ENCODE measurements at places on chromosomes 5 and 9.
A peak's percentile ranks its signal among the peaks of the same experiment; 100 is the strongest.

DNA sequence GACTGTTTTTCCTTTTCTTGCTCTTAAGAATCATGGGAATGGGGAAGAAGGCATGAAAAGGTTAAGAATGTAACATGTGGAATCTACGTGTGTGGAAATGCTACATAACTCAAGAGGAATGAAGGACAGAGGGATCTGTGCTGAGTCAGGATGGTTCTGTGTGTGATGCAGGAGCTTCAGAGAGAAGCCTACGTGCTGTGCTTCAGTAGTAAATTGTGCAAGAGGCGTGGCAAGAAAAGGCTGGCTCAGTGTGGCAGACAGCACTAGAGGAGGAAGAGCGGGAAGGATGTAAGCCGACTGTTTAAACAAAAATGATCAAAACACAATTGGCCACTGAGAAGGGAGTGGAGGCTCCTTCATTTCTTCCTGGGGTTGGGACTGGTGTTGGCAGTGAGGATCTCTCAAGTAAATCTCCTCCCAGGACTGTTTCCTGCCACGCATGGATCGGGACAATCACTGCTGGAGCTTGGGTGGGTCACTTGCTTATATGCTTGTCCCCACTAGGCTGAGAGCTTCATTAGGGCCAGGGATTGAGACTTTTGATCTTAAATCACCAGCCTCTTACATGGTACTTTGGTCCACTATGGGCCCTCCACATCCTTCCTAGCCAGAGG is 59.4 kb upstream of the BASP1 start:
- no peak for DNase-seq

DNA sequence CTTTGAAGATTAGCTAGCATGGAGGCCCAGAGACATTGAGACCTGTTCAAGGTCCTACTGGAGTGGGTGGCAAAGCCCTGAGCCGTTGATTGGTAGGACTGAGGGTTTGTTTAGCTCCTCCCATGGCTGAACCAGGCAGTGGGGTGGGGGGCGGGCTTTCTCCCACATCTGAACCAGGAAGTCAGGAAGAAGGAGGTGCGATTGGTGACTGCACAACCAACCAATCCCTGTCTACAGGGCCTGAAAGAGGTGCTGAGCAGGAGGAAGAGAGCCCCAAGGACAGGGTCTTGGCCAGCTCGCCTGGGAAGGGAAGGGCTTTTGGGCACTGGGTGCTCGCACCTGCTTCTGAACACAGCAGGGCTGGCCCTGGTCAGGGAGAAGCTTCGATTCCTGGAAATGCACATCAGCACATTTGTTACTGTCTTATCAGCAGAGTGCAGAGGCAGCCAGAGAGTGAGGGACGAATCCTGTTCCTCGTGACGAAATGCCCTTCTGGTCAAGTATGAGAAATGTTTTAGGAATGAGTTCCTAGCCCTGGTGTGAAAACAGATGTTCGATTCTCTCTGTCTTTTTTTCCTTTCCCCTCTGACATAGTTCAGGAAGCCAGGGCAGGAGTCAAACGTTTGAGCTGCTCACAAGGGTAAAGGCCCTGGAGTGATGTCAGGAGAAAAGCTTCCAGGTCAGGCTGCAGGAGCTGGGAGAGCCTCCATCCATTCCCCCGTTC is 294.8 kb upstream of the KLF4 start:
- DNase-seq, result no peak

DNA sequence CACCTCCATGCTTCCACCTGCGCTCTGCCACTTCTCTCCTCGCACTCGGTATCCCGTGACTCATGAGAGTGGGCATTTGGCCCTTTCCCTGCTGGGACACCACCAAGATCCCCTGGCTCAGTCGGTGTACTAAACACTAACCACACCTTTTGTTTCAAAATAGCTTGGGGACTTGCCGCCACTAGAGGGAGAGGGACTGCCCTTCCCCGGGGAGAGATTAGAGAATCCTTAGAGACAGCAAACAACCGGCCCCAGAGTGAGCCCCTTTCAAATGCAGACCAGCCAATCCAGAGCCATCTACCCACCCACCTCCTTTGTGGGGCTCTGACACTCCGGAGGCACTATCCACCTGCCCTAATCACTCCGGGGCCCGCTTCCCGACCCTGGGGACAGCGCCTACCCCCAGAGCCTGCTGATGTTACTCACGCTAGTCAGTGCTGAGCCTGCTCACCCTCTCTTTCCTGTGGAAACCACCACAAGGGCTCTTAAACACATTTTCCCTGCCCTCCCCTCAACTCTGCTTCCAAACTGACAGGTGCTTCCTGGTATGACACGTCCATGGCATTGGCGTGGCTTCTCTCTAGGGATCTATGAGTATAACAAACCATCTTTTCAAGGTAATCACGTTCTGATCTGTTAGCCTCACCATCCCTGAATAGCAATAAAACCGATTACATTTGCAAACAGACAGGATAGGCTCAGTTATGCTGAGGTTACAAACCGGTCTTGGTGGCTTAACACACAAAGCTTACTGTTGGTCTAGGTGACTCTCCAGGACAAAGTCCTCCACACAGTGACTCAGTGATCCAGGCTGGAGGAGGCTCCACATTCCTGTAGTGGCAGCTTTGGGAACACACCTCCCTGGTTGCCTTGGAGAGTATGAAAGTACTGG is 180.1 kb upstream of the MVB12B start:
- peak; percentile 36 for DNase-seq

DNA sequence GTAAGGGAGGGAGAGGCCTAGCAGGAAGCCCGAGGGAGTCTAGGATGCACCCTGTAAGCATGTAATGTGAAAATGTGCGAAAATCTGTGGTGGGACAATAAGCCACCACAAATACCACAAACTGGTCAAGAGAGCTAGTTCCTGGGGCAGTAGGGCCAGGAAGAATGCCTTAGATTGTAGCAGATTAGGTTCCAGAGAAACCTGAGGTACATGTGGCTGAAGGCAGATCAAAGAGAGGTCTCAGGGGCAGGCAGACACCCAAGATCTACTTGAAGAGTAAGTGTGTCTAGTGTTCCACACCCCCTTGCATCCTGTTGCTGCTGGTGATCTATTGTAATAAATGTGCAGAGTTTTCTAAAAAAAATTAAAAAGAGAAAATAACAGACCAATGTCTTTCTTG is 1677.3 kb upstream of the CDH6 start:
- DNase-seq, result no peak

- no peak for DNase-seq
These were observed 174.1 kb upstream of the RFX3 start for GRCh38 chr9:3699883-3700282.

DNA sequence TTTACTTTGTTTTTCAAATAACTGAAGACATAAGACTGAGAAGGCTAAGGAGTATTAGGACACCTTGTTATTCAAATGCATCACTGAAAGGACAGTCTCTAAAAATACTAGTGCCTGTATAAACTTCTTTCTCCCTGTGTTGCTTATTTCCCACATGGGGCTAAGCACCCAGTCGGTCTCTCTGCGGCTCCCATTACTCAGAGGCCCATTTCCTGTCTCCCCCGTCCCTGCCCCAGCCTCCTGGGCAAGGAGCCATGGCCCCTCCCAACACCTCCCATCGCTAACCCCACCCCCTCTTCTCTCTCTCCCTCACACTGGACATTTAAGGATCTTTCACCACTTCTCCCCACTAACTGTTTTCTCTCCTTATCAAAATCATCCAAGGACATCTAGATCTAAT is 81.9 kb downstream of the EBF1 start:
- no peak for DNase-seq

DNA sequence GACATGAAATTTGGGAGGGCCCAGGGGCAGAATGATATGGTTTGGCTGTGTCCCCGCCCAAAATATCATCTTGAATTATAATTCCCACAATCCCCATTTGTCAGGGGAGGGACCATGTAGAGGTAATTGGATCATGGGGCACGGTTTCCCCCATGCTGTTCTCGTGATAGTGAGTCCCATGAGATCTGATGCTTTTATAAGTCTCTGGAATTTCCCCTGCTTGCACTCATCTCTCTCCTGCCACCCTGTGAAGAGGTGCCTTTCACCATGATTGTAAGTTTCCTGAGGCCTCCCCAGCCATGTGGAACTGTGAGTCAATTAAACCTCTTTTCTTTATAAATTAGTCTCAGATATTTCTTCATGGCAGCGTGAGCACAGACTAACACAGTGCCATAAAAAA is 11.3 kb downstream of the FBXO10 start:
- DNase-seq, result no peak

DNA sequence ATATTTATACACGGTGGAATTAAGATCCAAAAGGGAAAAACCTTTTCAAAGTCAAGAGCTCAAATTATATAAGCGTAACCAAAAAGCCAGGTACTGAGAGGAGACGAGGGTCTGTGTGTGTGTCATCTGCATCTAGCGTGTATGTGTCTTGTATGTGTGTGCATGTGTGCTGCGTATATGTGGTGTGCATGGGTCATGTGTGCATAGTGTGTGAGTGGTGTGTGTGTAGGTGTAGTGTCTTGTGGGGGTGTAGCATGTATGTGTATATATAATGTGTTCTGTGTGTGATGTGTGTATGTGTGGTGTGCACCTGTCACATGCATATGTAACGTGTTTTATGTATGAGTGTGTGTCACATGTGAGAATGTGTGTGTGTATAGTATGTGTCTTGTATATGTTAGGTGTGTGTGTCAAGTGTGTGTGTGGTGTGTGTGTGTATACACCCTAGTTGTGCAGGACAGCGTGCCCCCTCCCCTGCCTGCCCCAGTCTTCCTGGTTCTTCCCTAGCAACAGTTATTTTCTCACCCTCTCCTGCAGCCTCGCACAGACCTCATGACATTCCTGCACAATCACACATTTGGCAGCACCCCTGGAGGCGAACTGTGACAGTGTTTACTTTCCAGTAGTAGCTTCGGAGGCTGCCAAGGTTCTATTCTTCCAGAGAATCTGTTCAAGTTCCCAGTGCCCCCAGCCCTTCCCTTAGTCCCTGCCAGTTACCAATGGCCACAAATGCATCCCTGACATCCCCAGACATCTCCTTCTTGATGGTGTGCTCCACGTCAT is 27.1 kb upstream of the TNIP1 start:
- no peak for DNase-seq

GRCh38 chr5:16178745-16179372 is 732 bp downstream of the MARCHF11 start:
- DNase-seq, result no peak

DNA sequence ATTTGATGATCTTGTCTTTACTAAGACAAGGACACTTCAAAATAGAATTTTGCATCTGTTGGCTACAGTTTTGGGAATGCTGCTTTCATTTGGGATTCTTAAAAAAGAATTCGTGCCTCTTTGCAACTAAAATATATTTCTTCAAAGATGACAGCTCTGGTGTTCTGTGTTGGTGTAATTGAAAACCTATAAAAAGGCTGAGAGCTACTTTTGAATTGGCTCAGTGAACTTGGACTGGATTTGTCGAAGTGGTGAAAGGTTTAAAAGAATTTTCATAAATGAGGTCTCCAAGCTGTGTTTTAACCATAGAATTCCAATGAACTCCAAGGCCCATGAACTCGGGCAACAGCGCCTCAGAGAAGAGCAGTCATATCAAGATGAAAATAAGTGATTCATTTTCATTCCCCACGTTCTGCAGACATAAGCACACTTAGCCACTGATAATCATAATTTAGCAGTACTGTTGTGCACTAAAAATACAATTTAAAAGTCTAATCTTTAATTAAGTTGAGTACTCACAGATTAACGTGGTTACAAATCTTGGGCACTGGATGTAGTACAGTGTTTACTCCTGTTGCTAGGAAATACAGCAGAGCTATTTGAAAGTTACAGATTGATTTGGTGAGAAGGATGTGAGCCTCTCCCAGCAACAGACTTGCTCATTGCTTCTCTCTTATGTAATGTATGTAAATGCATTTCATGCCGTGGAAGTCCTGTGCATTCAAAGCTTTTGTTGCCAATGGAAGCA is 10.9 kb downstream of the SNCAIP start:
- no peak for DNase-seq

- DNase-seq, result no peak
These were observed 74.7 kb downstream of the COL27A1 start for GRCh38 chr9:114230068-114230467.

DNA sequence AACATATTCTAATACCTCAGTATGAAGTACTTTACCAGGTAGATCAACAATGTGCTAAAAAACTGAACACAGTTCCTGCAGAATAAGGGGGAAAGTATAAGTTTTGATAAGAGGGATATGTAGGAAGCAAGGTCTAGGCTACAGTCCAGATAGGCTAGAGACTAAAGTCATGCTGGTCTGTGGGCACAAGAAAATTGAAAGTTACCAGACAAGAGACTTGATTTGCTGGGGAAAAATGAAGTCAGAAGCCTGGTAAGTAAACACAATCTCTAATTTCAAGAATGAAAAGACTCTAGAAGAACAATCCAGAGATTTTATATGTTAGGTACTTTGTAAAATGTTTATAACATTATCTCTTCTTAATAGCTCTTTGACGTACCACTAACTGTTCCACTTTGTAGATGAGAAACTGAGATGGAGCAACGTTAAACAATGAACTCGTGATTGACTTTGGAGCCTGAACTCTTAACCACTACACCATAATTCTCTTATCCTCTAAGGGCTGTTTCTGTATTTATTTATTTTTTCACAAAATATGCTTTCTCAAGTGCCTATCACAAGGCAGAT is 19.5 kb downstream of the ADAMTS6 start:
- no peak for DNase-seq

GRCh38 chr5:142772446-142773293 is 2.5 kb downstream of the ARHGAP26 start:
- DNase-seq, result no peak

DNA sequence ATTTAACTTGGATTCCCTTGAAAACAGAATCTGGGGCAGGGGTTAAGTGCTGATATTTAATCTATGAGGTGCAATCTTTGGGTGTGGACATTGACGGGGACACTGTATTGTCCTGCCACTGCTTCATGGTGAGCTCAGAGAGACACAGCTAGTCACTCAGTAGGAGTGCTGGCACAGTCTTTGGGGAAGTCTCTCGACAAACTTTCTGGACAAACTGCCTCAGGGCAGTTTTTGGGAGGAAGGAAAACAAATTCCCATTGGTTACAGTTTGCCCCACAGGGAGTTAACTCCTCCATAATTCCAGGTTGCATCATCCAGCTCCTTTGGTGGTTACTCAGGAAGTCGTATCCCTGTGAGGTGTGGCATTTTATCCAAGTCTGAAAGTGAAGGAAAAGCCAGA is 17.9 kb downstream of the HNRNPK start:
- DNase-seq, result no peak

- DNase-seq, result no peak
These were observed 36.3 kb downstream of the FAM163B start for GRCh38 chr9:133572821-133573361.

DNA sequence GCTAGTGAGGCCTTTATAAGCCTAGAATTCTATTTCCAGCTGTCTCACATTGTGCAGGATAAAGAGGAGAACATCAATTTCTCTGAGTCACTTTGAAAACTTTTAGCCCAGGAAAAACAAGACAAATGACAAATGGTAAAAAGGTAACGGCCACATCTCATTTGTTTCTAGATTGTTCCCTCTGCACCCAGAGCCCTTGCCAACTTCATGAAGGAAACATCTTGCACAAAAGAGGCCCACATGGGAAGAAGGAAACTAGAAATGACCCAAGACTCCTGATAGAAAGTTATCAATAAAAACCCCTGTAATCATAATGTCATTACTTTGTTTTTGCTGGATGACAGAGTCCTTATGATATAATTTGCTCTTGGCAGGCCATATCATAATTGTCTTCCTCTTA is 5.3 kb downstream of the DPYSL3 start:
- no peak for DNase-seq

All from NCI-H187 (cell line).